ENCODE measurements at places on chromosomes 1 and 21. TPM values are rescaled to one million over a fixed set of nuclear protein-coding genes. Genes with fewer than 3 reads are reported as not detected.

The KCNE2 gene
- not detected for total RNA-seq

DNA sequence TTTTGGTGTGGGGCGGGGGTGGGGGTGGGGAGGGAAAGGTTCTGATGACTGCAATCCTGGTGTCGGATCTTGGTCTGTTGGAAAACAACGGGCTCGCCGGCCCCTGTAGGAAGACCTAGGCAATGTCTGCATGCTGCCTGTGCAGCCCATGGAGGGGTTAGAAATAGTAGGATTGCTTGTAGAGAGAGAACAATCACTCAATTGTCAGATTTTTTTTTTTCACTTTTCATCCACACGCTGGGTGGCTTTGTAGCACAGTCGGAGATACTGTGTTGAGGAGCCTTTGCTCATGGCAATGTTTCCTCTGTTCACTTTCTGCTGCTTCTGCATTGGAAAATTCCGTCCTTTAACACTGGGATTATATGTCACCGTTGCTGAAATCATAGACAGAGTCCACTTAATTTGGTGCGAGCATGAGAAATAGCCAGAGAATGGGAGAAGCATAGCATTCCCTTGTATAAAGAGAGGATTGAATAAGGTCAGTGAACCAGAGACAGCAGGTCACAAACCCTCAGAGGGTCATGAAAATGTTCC, 107.5 kb downstream of the MRPS6 start:
- peaks cover 12% of the 10 kb centered on the region for H3K4me1 ChIP-seq
- no peak for DNase-seq
- H3K4me3 ChIP-seq, result no peak overlapping the region
- H3K27me3 ChIP-seq, result peaks cover 4% of the 10 kb centered on the region
- no peaks in the 10 kb centered on the region for H3K36me3 ChIP-seq

GRCh38 chr1:237664348-237664747, 226.4 kb downstream of the ZP4 start:
- peaks cover 7% of the 10 kb centered on the region for H3K36me3 ChIP-seq
- no peak overlapping the region for H3K4me3 ChIP-seq
- H3K4me1 ChIP-seq, result no peaks in the 10 kb centered on the region
- H3K27me3 ChIP-seq, result peaks cover 1% of the 10 kb centered on the region

- H3K27ac ChIP-seq, result no peak overlapping the region
- peaks cover 9% of the 10 kb centered on the region for H3K27me3 ChIP-seq
- DNase-seq, result no peak
- peaks cover 20% of the 10 kb centered on the region for H3K36me3 ChIP-seq
- H3K4me1 ChIP-seq, result no peaks in the 10 kb centered on the region
- H3K4me3 ChIP-seq, result no peak overlapping the region
Measured at GRCh38 chr1:94006604-94007003, 97.4 kb upstream of the GCLM start.

All from endothelial cell (in vitro differentiated cells).